ENCODE measurements at places on chromosomes 13 and 19.

DNA sequence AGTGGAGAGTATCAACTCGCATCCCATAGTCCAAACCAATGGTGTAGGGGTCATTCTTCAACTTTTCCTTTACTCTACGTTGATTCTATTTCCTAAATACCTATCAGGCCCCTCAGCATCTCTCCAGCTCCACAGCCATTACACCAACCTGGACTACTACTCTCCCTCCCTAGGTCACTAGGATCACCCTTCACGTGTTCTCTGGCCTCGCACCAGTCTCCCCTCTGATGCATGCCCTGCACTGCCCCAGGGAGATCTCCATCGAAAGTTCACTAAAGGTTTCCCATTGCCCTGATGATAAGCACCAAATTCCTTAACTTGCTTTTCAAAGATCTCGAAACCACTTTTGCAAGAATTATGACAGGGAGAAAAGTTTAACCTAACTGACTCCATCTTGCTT lies 421.5 kb downstream of the TSHZ3 start:
- no peak for DNase-seq

- DNase-seq = no peak
Observed at GRCh38 chr19:42204664-42205063, 12.8 kb downstream of the DEDD2 start.

DNA sequence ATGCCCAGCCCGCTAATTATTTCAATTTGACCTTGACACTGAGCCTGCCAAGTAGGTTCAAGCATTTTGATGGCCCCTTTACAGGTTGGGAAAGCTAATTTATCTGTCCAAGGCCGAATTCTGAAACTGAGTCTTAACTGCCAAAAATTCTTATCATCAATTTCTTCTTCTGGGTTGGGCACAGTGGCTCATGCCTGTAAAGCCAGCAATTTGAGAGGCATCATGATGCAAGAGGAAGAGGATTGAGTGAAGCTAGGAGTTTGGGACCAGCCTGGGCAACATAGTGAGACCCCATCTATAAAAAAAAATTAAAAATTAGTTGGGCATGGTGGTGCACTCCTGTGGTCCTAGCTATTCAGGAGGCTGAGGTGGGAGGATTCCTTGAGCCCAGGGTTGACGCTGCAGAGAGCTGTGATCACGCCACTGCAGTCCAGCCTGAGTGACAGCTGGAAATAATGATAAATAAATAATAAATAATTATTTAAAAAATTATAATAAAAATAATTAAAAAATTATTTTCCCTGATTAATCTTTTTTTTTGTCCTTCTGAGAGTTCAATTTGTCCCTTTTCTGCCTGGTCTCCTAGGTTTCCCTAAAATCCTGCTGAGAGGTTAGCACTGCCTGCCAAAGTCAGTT lies 1.3 kb upstream of the LDLR start:
- DNase-seq = no peak

GRCh38 chr13:40420160-40420740 lies 246.2 kb downstream of the FOXO1 start:
- DNase-seq = no peak

All from NCI-H1417 treated with DMSO at 0.1 percent for 48 hours (cell line).